ENCODE measurements at places on chromosomes 6 and 20.

- no peak for DNase-seq
Measured at GRCh38 chr6:154763650-154764049, 30.4 kb downstream of the SCAF8 start.

GRCh38 chr20:2341336-2341735 is 39.4 kb upstream of the TGM6 start:
- DNase-seq: no peak

DNA sequence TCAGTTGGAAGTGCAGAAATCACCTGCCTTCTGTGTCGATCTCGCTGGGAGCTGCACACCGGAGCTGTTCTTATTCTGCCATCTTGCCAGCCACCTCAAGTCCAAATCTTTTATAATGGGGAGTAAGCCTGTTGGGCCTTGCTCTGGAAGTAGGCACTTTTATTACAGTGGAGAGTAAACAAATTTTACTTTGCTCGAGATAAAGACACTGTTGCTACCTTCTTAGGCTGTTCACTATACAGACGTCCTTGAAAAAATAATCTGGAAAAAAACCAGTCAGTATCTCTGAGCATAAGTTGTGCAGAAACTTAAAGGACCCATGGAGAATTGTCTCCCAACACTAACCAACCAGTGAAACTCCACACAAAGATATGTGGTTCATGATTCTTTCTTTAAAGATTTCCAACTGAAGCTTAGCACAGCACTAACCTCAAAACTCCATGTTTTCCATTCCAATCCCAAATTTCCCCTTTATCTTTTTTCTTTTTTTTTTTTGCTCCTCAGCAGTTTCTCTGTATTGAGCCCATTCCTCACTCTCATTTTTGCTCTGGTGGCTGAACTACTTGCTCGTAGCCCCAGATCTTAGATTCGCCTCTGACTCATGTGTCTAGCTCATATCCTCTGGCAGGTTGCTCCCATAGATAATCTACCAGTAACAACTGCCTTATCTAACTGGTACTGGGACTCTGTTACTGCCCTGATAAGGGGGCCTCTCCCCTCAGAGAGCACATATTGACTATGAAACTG is 34.3 kb upstream of the COL9A1 start:
- no peak for DNase-seq

GRCh38 chr6:35436071-35436857 is 15.9 kb upstream of the FANCE start:
- DNase-seq: no peak

DNA sequence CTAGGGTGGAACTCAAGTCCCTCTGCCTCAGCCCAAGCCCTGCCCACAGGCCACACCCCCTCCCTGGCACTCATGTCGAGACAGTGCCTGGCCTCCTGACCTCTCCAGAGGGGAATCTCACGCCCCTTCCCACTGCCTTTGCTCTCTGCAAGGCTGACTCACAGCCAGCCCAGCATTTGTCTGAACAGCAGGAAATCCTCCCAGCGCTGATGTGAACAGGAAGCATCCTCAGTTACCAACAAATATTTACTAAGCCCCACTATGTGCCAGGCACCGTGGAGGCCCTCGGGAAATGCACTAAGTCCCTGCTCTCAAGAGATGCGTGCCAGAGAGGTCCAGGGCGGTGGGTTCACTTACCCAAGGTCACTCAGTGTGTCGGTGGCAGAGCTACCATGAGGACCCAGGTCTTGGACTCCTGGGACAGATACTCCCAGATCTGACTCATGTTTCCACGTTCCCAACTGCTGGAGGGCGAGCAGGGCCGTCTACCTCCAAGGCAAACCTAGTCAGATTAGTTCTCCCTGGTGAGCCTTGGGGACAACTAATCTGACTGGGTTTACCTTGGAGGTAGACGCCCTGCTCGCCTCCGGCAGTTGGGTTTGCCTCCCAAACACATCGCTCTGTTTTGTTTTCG is 7.8 kb downstream of the ADA start:
- DNase-seq: no peak
